Calu3 (cell line): ENCODE measurements at places on chromosomes 3 and 15. TPM values are rescaled to one million over a fixed set of nuclear protein-coding genes. Genes with fewer than 3 reads are reported as not detected.
A peak's percentile ranks its signal among the peaks of the same experiment; 100 is the strongest.

GRCh38 chr15:45320581-45321205 is 57.7 kb downstream of the GATM start:
- no peak overlapping the region for H3K4me3 ChIP-seq
- no peaks in the 10 kb centered on the region for H3K27me3 ChIP-seq
- peaks cover 27% of the 10 kb centered on the region for H3K4me1 ChIP-seq

DNA sequence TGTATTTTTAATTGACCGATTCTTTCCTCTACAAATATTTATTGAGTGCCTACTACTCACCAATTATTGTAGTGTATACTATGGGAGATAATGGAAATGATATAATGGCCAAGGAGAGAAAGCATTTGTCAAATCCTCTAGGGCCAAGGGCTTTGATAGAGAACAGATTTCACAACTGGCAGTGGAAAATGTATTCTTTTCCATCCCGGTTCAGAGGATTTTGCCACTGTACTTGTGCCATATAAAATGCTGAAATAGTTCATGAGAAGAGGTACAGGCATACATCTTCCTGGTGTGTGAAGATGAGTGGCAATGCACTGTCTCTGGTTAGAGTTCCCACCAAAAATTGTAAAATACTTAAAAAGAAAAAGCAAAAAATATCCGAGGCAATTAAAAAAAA is 451.6 kb upstream of the TPRG1 start:
- H3K27me3 ChIP-seq, result no peaks in the 10 kb centered on the region
- H3K4me3 ChIP-seq, result no peak overlapping the region
- no peak for DNase-seq
- H3K4me1 ChIP-seq, result no peaks in the 10 kb centered on the region
- H3K27ac ChIP-seq, result no peak overlapping the region

GRCh38 chr15:31782951-31783350 is 247.4 kb upstream of the CHRNA7 start:
- no peak overlapping the region for H3K27ac ChIP-seq
- no peaks in the 10 kb centered on the region for H3K4me1 ChIP-seq
- no peak overlapping the region for H3K4me3 ChIP-seq
- no peaks in the 10 kb centered on the region for H3K36me3 ChIP-seq
- no peaks in the 10 kb centered on the region for H3K27me3 ChIP-seq

DNA sequence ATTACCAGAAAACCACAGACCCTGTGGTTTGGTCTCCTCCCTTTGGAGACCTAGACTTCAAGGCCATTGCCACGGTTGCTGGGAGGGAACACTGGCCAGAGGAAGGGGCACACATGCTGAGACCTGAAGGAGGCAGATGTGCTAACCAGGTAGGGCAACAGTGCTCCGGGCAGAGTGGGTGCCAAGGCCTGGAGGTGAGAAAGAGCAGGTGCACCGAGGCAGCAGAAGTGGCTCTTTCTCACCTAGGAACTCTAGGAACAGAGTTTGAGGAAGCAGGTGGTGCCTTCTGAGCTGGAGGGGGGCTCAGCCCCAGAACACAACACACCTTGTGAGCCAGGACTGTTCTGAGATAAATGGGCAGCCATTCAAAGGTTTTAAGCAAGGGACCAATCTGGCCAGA is 106.1 kb downstream of the MEGF11 start:
- peaks cover 41% of the 10 kb centered on the region for H3K27me3 ChIP-seq
- no peaks in the 10 kb centered on the region for H3K4me1 ChIP-seq
- no peaks in the 10 kb centered on the region for H3K36me3 ChIP-seq
- no peak for DNase-seq
- H3K4me3 ChIP-seq, result no peak overlapping the region

- H3K36me3 ChIP-seq, result no peaks in the 10 kb centered on the region
- no peak overlapping the region for H3K27ac ChIP-seq
- no peak for DNase-seq
- H3K4me3 ChIP-seq, result no peak overlapping the region
Observed at GRCh38 chr3:196519718-196520082, 4.6 kb upstream of the SMCO1 start.

GRCh38 chr3:179266701-179267211 is 15.8 kb upstream of the KCNMB3 start:
- no peaks in the 10 kb centered on the region for H3K36me3 ChIP-seq
- no peaks in the 10 kb centered on the region for H3K27me3 ChIP-seq
- peaks cover 7% of the 10 kb centered on the region for H3K4me1 ChIP-seq
- no peak overlapping the region for H3K4me3 ChIP-seq

- no peak overlapping the region for H3K27ac ChIP-seq
- H3K4me1 ChIP-seq, result peaks cover 7% of the 10 kb centered on the region
- peaks cover 19% of the 10 kb centered on the region for H3K36me3 ChIP-seq
- DNase-seq, result no peak
Observed at GRCh38 chr3:98734735-98735134, 28.4 kb upstream of the ST3GAL6 start.

GRCh38 chr15:60761505-60761845 is 282.5 kb upstream of the ICE2 start:
- H3K27ac ChIP-seq, result no peak overlapping the region
- no peak for DNase-seq
- H3K4me3 ChIP-seq, result no peak overlapping the region
- no peaks in the 10 kb centered on the region for H3K36me3 ChIP-seq
- H3K4me1 ChIP-seq, result peaks cover 9% of the 10 kb centered on the region

HGD gene
- 23.0 and 29.5 TPM in 2 replicates for total RNA-seq

- DNase-seq, result no peak
- H3K4me3 ChIP-seq, result peak overlapping the region; percentile 99
- H3K4me1 ChIP-seq, result peaks cover 45% of the 10 kb centered on the region
- no peaks in the 10 kb centered on the region for H3K27me3 ChIP-seq
Observed at GRCh38 chr3:52279596-52279995, 1.1 kb upstream of the WDR82 start.

- H3K27ac ChIP-seq, result no peak overlapping the region
- H3K27me3 ChIP-seq, result peaks cover 88% of the 10 kb centered on the region
- no peak for DNase-seq
- H3K36me3 ChIP-seq, result no peaks in the 10 kb centered on the region
- H3K4me3 ChIP-seq, result no peak overlapping the region
Observed at GRCh38 chr15:61130950-61131942, 97.9 kb downstream of the RORA start.

GRCh38 chr3:151362751-151363174 is 21.8 kb downstream of the P2RY12 start:
- H3K4me1 ChIP-seq, result peaks cover 20% of the 10 kb centered on the region
- H3K27me3 ChIP-seq, result no peaks in the 10 kb centered on the region
- no peak overlapping the region for H3K4me3 ChIP-seq
- H3K27ac ChIP-seq, result no peak overlapping the region
- H3K36me3 ChIP-seq, result no peaks in the 10 kb centered on the region
- no peak for DNase-seq

- no peak for DNase-seq
- H3K27me3 ChIP-seq, result no peaks in the 10 kb centered on the region
- no peaks in the 10 kb centered on the region for H3K36me3 ChIP-seq
- no peak overlapping the region for H3K4me3 ChIP-seq
Observed at GRCh38 chr3:171991166-171991565, 48.2 kb upstream of the FNDC3B start.

- H3K4me1 ChIP-seq, result peaks cover 49% of the 10 kb centered on the region
- peak overlapping the region; percentile 70 for H3K4me3 ChIP-seq
- peaks cover 15% of the 10 kb centered on the region for H3K27me3 ChIP-seq
- H3K36me3 ChIP-seq, result peaks cover 25% of the 10 kb centered on the region
Observed at GRCh38 chr15:73632670-73633058, 525 bp downstream of the NPTN start.

DNA sequence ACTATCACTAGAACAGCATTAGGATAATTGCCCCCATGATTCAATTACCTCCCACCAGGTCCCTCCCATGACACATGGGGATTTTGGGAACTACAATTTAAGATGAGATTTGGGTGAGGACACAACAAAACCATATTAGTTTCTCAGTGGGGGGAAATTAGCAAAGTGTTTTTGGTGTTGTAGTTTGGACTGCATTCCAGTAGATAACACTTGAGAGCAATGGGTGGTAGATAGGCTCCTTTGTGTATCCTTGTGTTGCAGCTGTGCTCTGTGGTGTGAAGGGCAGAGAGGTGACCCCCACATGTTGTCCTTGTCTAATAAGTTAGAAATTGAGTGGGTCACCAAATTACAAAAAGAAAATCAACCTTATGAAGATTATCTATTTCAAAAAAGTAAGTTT is 223.8 kb downstream of the SATB1 start:
- no peak overlapping the region for H3K27ac ChIP-seq
- H3K4me3 ChIP-seq, result no peak overlapping the region
- H3K27me3 ChIP-seq, result no peaks in the 10 kb centered on the region

CMTM8 gene
- 19.0 and 19.9 TPM in 2 replicates for total RNA-seq

ANKRD63 gene
- 0.56 TPM in 1 of 2 replicates, not detected in the other for total RNA-seq

- no peaks in the 10 kb centered on the region for H3K27me3 ChIP-seq
- H3K36me3 ChIP-seq, result no peaks in the 10 kb centered on the region
- no peak for DNase-seq
- no peak overlapping the region for H3K27ac ChIP-seq
Observed at GRCh38 chr3:112805126-112805525, 41.5 kb downstream of the CD200R1L start.

CALML4 gene
- total RNA-seq, result 17.9 and 24.1 TPM in 2 replicates

GRCh38 chr15:48891232-48891765 is 13.4 kb downstream of the EID1 start:
- H3K36me3 ChIP-seq, result no peaks in the 10 kb centered on the region
- H3K4me3 ChIP-seq, result no peak overlapping the region
- H3K27me3 ChIP-seq, result no peaks in the 10 kb centered on the region
- no peaks in the 10 kb centered on the region for H3K4me1 ChIP-seq
- DNase-seq, result no peak

DNA sequence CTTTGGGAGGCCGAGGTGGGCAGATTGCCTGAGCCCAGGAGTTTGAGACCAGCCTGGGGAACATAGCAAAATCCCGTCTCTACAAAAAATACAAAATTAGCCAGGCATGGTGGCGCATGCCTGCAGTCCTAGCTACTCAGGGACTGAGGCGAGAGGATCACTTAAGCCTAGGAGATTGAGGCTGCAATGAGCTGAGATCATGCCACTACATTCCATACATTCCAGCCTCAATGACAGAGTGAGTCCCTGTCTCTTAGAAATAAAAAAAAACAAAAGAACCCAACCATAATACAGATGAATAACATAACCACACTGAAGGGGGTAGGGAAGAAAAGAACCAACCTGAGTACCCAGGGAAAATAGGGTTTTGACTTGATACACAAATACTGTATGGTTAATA is 19.7 kb upstream of the CGNL1 start:
- DNase-seq, result no peak
- no peaks in the 10 kb centered on the region for H3K4me1 ChIP-seq
- H3K36me3 ChIP-seq, result peaks cover 5% of the 10 kb centered on the region
- peaks cover 36% of the 10 kb centered on the region for H3K27me3 ChIP-seq

DNA sequence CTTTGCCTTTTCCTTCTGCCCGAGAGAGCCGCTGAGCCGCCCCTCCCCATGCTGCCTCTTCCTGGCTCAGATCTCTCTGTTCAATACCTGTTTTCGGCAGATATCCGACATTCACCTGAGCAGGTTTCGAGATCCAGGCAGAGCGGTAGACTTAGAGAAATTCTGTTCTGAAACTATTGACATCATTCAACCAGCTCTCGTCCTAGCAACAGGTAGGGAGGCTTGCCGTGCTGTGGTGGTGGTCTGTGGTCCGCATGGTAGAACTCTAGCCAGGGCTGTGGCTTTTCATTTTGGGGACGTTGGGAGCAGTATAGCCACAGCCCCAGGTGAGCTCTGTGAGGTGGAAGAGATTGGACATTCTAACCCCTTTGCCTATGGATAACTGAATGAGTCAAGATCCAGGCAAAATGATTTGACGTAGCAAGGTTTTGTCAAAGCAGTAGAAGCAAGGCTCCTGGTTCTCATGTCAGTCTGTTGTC is 810 bp downstream of the TMEM62 start:
- DNase-seq, result no peak
- no peaks in the 10 kb centered on the region for H3K27me3 ChIP-seq
- no peak overlapping the region for H3K27ac ChIP-seq

DNA sequence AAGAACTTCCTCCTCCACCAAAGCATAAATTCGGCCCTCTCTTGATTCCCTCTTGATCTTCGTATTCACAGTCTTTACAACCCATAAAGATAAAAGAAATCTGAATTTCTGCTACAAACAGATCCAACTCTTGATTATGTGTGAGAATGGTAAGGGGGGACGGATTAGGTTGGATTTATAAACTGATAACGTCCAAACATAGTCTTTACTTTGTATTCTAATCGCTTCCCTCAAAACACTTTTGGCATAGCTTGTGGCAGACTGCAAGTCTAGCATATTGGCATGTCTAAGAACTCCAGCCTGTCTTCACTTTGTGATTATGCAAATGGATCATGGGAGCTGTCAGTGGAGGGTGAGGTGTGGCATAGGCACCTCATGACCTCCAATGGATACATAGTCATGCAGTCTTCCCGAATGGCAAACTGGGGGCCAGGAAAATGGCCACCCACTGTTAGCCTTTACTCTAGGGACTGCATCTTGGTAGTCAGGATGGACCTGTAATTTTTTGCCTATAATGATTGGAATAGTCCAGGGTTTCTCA is 24.3 kb upstream of the GPR171 start:
- H3K4me1 ChIP-seq, result peaks cover 23% of the 10 kb centered on the region
- no peaks in the 10 kb centered on the region for H3K27me3 ChIP-seq
- peak overlapping the region; percentile 31 for H3K4me3 ChIP-seq
- peak overlapping the region; percentile 7 for H3K27ac ChIP-seq
- DNase-seq, result no peak
- no peaks in the 10 kb centered on the region for H3K36me3 ChIP-seq
